ENCODE measurements at places on chromosomes 7 and 10.

GRCh38 chr10:80535671-80536360, 1.9 kb upstream of the SH2D4B start:
- no peak for DNase-seq
- peaks cover 13% of the 10 kb centered on the region for H3K4me1 ChIP-seq
- H3K4me3 ChIP-seq, result peak overlapping the region; percentile 24
- no peaks in the 10 kb centered on the region for H3K36me3 ChIP-seq

DNA sequence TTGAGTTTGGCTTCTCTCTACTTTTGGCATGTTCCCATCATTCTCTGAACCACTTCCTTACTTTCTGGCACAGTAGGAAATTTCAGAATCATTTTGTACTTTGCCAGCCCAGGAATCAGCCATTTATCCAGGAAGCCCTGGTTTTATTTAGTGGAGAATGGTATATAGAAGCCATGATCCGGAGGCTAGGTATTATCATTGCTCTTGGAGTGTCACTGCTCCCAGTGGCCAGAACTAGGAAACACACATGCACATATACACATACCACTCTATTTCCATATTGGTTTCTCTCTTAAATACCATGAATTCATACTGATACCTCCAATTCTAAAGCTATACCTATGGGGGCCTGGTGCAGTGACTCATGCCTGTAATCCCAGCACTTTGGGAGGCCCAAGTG, 36.3 kb downstream of the SUFU start:
- no peak for DNase-seq
- no peaks in the 10 kb centered on the region for H3K27me3 ChIP-seq
- H3K27ac ChIP-seq, result no peak overlapping the region

- H3K27ac ChIP-seq, result peak overlapping the region; percentile 85
- peak overlapping the region; percentile 62 for H3K4me3 ChIP-seq
- DNase-seq, result no peak
- H3K4me1 ChIP-seq, result no peaks in the 10 kb centered on the region
Measured at GRCh38 chr10:75403939-75404814, 2.6 kb upstream of the ZNF503 start.

- H3K36me3 ChIP-seq, result no peaks in the 10 kb centered on the region
- no peak overlapping the region for H3K27ac ChIP-seq
- peaks cover 9% of the 10 kb centered on the region for H3K4me1 ChIP-seq
Measured at GRCh38 chr10:104387130-104387888, 33.7 kb downstream of the CFAP58 start.

GRCh38 chr10:58336242-58336641, 1.4 kb downstream of the UBE2D1 start:
- peaks cover 6% of the 10 kb centered on the region for H3K36me3 ChIP-seq
- H3K4me3 ChIP-seq, result peak overlapping the region; percentile 83
- H3K27me3 ChIP-seq, result no peaks in the 10 kb centered on the region
- H3K4me1 ChIP-seq, result peaks cover 10% of the 10 kb centered on the region

DNA sequence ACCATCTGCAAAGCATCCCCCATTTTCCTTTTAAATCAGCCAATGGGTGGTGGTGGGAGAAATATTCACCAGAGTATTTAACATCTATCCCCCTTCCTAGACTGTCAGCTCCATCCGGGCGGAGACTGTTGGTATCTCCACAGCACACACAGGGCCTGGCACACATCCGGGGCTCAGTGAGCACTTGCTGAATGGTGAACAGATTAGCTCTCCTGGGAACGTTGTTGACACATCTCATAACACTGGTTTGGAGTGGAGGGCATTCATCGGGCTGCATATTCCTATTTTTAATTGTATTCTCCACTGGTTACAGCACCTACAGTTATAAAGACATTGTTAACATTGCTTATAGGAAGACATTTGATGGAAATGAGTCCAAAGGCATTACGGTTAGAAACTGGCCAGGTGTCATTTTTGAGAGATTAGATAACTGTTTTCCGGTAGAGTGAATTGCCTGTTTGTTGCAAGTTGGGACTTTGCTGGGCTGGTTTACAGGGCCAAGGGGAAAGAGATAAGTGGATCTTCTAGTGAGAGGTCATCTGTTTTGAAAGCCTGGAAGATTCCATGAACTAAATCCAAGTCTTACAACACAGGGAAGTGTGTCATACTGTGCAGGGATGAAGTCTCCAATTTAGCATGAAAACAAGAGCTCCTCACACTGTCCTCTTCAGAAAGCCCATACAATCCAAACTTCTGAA, 101.8 kb downstream of the EGFR start:
- H3K27ac ChIP-seq, result peak overlapping the region; percentile 99
- no peak overlapping the region for H3K4me3 ChIP-seq
- no peak for DNase-seq
- no peaks in the 10 kb centered on the region for H3K27me3 ChIP-seq
- H3K4me1 ChIP-seq, result peaks cover 65% of the 10 kb centered on the region
- peaks cover 84% of the 10 kb centered on the region for H3K36me3 ChIP-seq

- no peaks in the 10 kb centered on the region for H3K36me3 ChIP-seq
- no peaks in the 10 kb centered on the region for H3K4me1 ChIP-seq
- no peak for DNase-seq
- no peak overlapping the region for H3K4me3 ChIP-seq
Measured at GRCh38 chr10:79601939-79602338, 8.8 kb upstream of the SFTPA1 start.

- H3K36me3 ChIP-seq, result no peaks in the 10 kb centered on the region
- no peak overlapping the region for H3K4me3 ChIP-seq
- DNase-seq, result no peak
- H3K4me1 ChIP-seq, result no peaks in the 10 kb centered on the region
Measured at GRCh38 chr7:71784180-71784579, 628.0 kb downstream of the CALN1 start.

GRCh38 chr7:1158203-1159126, 1.5 kb downstream of the ZFAND2A start:
- H3K27ac ChIP-seq, result no peak overlapping the region
- no peak for DNase-seq
- no peaks in the 10 kb centered on the region for H3K27me3 ChIP-seq
- H3K36me3 ChIP-seq, result peaks cover 44% of the 10 kb centered on the region

GRCh38 chr10:50623663-50624412, at the start of gene SGMS1:
TSS of gene SGMS1 (minus strand) at chr10:50623956. CDS start at chr10:50344114, 279,842 bp downstream.
- DNase-seq, result peak; percentile 79
- no peaks in the 10 kb centered on the region for H3K27me3 ChIP-seq
- peak within 1 kb of the TSS; percentile 59 for H3K4me3 ChIP-seq
- peaks cover 13% of the 10 kb centered on the region for H3K4me1 ChIP-seq

DNA sequence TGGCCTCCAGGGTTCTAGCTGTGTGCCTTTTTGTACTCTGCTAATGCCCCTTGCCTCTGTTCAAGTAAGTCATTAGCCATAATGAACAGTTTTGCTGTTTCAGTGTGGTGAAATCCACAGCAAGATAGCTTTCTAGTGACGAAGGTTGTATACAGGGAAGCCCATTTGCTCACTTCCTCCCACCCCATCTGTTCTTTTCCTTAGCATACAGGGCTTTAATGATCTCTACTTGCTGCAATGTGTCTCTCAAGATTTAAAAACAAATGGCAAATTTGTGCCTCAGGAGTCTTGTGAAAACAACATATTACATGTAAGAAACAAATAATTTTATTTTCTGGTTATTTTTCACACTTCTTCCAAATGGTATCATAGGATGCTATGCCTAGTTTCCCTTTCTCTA, 243.2 kb downstream of the CDK14 start:
- H3K36me3 ChIP-seq, result no peaks in the 10 kb centered on the region
- H3K27me3 ChIP-seq, result no peaks in the 10 kb centered on the region
- H3K4me3 ChIP-seq, result no peak overlapping the region
- no peaks in the 10 kb centered on the region for H3K4me1 ChIP-seq
- DNase-seq, result no peak

DNA sequence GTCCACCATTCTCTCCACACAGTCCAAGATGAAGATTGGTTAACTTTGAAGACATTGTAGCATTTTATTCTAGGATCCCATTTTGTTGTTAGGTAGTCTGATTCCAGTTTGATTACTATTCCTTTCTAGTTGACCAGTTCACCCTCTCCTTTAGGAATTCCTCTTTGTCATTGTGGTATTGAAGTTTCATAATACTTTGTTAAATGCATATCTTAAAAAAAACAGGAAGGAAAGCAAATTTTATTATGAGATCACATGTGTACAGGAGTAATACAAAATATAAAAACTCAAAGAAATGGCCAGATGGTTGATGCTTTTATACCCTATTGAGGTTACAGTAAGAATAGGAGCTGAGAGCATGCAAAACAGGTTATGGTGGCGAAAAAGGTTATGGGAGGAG, 15.5 kb upstream of the SEMA3C start:
- peaks cover 12% of the 10 kb centered on the region for H3K4me1 ChIP-seq
- no peaks in the 10 kb centered on the region for H3K36me3 ChIP-seq
- H3K4me3 ChIP-seq, result no peak overlapping the region
- no peak for DNase-seq
- no peaks in the 10 kb centered on the region for H3K27me3 ChIP-seq

DNA sequence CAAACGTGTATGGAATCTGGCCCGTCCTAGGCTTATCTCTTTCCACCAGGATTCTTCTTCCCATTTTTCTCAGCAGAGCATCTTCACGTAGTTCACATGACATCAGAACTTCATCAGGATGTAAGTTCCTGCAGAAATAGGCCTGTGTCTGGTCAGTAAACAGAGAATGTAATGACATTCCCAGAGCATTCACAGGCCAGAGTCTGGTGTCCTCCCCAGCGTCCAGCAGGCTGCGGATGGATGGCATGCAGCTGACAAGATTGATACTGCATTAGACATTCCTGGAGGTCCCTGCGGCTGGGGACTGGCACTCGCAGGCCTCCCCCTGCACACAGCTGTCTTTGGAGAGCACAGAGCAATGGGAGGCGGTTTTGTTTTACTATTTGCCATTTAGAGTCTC, 28.7 kb downstream of the MGMT start:
- no peak overlapping the region for H3K27ac ChIP-seq
- H3K36me3 ChIP-seq, result 0 out of 2 replicates have a peak, but pooled peaks cover 2% of the 10 kb centered on the region
- H3K4me3 ChIP-seq, result no peak overlapping the region

- no peaks in the 10 kb centered on the region for H3K27me3 ChIP-seq
- no peak overlapping the region for H3K4me3 ChIP-seq
- DNase-seq, result no peak
- peaks cover 3% of the 10 kb centered on the region for H3K4me1 ChIP-seq
- H3K36me3 ChIP-seq, result no peaks in the 10 kb centered on the region
Measured at GRCh38 chr10:1187855-1188557, 131.8 kb downstream of the WDR37 start.
